Right cardiac atrium (tissue), 5 donors: ENCODE measurements at places on chromosomes 3 and 15. TPM values are rescaled to one million over a fixed set of nuclear protein-coding genes. Genes with fewer than 3 reads are reported as not detected.
A peak's percentile ranks its signal among the peaks of the same experiment; 100 is the strongest.

DNA sequence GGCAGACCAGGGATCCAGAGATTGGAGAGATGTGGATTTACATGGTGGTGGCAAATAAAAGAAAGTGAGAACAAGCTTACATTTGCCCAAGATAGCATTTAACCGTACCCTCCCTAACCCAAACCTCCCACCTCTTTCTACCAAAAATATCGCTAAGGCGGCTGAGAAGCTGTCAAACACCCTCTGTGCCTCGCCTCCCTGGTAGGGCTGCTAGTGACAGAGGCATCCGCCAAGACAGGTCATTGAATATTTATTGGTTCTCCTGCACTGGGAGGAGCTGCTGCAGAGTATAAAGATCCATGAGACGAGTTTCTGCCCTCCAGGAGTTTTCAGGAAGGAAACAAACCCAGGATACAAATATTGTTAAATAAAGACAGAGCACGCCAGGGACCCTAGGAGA is 107.3 kb upstream of the TMC3 start:
- DNase-seq, result no peak

GRCh38 chr3:172044833-172045585 is 5.6 kb downstream of the FNDC3B start:
- no peak for DNase-seq

DNA sequence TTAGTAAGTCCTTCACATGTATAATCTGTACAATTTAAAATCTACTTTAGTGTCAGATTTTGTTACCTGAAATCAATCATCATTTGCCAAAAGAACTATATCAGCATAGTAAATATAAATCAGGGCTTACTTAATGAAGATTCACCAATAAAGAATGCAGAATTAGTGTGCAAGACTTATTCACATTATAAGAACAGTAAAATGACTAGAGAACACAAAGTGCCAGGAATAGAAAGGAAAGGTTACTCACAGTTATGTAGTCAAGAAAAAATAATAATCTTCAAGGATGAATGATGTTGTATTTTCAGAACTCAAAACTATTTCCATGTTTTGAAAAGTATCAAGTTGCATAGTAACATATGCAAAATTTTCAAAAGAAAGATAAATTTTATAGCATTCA is 891.9 kb downstream of the ROBO1 start:
- no peak for DNase-seq

GRCh38 chr3:167887096-167887495 is 151.6 kb downstream of the SERPINI1 start:
- DNase-seq, result no peak

DNA sequence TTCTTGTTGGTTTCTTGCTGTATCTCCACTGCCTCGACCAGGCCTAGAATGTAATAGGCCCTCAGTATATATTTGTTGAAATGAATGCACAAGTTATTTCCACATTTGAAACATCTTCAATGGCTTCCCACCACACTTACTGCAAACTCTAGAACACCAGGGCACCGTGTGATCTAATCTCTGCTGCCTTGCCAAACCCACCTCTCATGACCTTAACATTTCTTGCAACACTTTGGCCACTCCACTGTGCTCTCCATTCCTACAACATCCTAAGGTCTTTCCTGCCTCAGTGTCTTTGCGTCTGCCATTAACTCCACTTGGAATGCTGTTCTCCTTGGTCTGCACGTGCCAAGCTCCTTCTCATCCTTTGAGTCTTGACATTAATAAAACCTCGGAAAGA is 14.1 kb downstream of the FRMD4B start:
- no peak for DNase-seq

DNA sequence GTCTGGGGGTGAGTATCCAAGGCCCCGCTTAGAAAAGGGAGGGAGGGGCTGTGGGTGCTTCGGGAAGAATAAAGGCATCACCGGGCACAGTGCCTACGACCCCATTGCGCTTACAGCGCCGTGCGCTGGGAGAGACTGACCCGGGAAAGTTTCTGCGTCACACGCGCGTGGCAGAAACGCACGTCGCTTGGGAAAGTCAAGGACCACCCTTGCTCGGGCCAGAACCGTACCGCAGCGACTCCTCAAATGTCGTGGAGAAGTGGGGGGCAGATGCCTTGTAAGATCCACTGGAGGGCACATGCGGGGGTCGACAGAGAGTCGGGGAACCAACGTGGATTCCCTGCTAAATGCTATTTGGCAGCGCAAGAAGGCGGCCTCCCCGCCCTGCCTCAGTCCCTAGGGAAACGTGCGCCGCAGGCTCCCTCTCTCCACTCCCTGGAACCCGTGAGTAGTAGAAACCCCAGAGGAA is 2.4 kb downstream of the ADAMTS9 start:
- DNase-seq, result peak; percentile 82

- DNase-seq, result no peak
Measured at GRCh38 chr15:31177951-31178350, 76.4 kb upstream of the TRPM1 start.

DNA sequence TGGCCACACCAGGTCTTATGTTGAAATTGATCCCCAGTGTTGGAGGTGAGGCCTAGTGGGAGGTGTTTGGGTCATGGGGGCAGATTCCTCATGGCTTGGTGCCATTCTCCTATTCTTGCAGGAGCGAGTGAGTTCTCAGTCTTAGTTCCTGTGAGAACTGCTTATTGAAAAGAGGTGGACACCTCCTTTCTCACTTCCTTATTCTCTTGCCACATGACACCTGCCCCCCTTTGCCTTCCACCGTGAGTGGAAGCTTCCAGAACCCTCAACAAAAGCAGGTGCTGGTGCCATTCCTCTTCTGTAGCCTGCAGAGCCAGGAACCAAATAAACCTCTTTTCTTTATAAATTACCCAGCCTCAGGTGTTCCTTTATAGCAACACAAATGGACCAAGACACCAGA is 318.1 kb upstream of the MCTP2 start:
- DNase-seq, result no peak

DNA sequence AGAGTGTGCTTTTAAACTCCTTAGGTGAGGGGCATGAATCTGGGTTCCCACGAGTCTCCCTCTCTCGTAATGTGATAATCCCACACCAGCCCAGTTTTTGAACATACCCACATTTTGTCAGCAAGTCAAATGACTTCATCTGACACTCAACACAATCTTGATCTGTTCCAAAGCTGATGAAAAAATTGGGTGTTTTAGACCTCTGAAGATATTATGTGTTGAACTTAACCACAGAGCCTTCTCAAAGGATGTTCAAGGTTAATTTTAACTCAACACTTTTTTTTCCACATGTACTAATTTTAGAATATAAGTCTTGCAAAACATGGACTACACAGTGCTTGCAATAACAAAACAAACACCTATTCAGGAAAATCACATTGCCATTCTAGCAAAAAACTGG is 123.1 kb downstream of the TGFBR2 start:
- no peak for DNase-seq

DNA sequence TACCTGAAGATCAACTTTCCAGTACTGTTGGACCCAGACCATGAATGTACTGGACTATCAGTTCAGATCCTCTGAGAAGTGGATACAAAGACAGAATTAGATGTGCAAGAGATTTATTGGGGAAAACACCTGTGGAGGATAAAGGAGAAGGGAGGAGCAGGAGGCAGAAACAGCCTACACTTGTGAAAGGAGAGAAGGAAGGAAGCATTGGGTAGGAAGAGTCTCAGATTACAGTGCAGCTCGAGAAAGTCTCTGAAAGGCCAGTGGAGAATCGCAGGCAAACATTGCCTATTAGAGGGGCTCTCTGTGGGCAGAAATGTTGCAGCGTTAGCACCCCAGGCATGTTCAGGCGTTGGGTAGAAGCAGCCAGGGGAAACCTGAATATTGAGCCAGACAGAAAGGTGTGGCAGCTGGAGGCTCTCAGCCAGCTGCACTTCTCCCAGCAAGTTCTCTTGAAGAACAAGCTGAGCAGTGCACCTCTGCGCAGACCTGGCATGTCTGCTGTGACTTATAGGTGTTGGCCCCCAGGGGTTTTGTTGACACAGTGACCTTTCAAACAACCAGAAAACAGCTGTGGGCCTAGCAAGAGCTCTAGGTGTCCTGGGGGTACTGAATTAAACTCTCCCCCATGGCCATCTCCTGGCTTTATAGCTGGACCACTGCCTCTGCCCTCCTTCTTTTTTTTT is 7.0 kb downstream of the CHST14 start:
- no peak for DNase-seq

DNA sequence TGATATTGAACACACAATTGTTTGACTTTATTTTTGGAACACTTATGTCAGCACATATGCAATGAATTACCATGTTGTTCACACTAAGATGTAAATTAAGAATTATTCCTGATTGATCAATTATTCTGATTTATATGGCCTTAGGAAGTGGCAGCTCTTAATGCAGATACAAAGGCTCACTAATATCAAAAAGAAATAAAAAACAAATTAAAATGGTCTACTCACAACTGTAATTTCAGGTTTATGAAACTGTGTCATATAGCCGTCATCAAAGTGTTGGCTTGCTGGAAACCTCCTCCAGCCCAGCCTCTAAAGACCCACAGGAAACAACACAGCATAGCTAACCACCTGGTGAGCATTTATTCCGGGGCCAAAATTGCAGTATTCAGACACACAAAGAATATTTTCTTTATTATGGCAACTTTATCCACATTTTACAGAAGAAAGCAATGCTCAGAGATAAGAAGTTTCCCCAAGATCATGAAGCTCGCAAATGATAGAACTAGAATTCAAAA is 33.4 kb downstream of the PDZRN3 start:
- DNase-seq, result no peak

DNA sequence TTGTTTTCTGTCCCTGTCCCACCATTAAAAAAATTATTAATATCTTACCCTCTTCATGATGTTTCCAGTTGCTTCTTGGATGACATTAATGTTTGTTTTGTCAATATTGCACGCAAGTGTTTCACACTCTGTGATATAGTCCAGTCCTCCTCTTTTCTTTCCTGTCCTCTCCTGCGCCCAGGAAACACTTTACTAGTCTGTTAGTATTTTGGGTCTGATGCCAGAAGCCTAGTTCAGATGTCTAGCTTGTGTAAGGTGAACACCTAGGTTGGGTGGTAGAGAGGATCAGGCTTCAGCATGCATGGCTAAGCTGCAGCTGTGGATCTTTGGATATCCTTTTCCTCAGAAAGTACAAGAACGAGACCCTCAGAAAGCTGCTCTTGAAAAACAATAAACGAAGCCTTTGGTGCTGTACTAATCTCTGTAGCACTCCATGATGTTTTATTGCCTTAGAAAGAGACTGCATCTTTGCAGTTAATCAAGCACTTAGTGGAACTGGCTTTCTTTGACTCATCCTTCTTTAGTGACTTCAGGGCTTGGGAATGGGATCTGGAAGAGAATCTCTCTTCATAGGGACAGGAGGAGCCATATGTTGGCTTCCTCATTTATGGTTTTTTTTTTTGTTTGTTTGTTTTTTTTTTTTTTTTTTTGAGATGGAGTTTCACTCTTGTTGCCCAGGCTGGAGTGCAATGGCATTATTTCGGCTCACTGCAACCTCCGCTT is 253.4 kb downstream of the LPP start:
- no peak for DNase-seq

GRCh38 chr3:142857056-142857455 is 31.8 kb downstream of the PCOLCE2 start:
- peak; percentile 53 for DNase-seq

- no peak for DNase-seq
Measured at GRCh38 chr15:64857421-64857820, 15.7 kb downstream of the PLEKHO2 start.

GRCh38 chr15:47987461-47987860 is 133.3 kb upstream of the SLC24A5 start:
- DNase-seq, result no peak

GRCh38 chr15:45169608-45170480 is 17.9 kb downstream of the SHF start:
- DNase-seq, result no peak

- DNase-seq, result no peak
Measured at GRCh38 chr3:14616606-14617507, 34.7 kb upstream of the CCDC174 start.

DNA sequence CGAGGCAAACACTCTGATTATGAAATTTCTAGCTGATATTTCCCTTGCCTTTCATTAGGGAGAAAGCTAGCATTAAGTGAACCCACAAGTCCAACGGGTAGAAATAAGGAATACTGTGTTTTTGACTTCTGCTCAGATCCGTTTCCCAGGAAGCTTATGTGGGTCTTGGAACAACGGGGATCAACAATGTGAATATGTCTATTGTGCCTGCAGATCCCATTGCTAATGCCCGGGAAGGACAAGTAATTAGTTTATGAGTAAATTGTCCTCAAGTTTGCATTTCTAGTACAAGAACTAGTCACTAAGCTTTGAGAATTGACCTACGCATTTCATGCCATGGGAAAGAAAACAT is 236.4 kb downstream of the UACA start:
- no peak for DNase-seq

- no peak for DNase-seq
Measured at GRCh38 chr3:23698652-23699313, 107.0 kb upstream of the UBE2E1 start.

GRCh38 chr15:75307778-75308390 is 25.2 kb downstream of the GOLGA6D start:
- no peak for DNase-seq

- DNase-seq, result no peak
Measured at GRCh38 chr3:172061724-172062184, 22.4 kb downstream of the FNDC3B start.

GRCh38 chr15:51218299-51218938 is 120.0 kb downstream of the CYP19A1 start:
- no peak for DNase-seq

DNA sequence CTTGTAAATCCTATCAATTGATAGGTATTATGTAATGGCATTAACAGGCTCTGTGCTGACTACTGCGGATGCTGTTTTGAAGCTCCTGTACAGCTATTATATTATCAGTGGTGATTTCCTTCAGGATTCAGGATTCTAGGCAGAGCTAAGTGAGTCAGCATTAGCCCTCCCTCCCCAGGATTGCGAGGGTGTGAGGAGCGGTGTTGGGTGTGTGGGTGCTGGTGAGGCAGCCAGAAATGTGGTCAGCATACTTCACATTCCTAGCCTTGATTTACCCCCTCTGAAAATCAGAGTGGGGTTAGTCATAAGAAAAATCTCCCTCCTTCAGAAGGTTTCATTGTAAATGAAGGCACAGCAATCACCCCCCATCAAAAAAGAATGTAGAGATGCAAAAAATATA is 72.5 kb downstream of the SNTN start:
- no peak for DNase-seq

DNA sequence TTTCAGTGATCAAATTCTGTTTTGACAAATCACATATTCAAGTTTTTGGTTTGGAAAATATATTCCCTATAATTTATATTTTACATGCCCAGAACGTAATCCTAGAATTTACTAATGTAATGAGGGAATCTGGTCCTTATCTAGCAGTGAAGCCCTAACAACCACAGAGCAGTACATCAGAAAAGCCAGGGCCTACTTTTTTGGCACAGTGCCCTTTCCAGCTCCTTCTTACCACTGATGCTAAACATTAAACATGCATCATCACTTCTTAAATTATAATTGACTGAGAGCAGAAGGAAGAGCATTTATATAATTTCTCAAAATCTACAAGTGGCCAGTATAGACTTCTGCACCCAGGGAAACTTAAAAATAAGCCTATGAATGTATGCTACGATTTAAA is 66.7 kb downstream of the FBXL22 start:
- DNase-seq, result no peak

The KNG1 gene
- 0.53 TPM for total RNA-seq

The OR5K2 gene
- total RNA-seq, result not detected

The SNX22 gene
- total RNA-seq, result 66.4 TPM

The GOLGA6L4 gene
- 1.3 TPM for total RNA-seq

The ZBBX gene
- not detected for total RNA-seq

The ENTPD3 gene
- total RNA-seq, result 0.11 TPM

The ADGRG7 gene
- not detected for total RNA-seq

The CCDC33 gene
- not detected for total RNA-seq

The SLC28A1 gene
- 0.29 TPM for total RNA-seq
